ENCODE measurements at places on chromosomes 1 and 21. TPM values are rescaled to one million over a fixed set of nuclear protein-coding genes. Genes with fewer than 3 reads are reported as not detected.

PFDN2 gene
- total RNA-seq = 45.5 TPM

DNA sequence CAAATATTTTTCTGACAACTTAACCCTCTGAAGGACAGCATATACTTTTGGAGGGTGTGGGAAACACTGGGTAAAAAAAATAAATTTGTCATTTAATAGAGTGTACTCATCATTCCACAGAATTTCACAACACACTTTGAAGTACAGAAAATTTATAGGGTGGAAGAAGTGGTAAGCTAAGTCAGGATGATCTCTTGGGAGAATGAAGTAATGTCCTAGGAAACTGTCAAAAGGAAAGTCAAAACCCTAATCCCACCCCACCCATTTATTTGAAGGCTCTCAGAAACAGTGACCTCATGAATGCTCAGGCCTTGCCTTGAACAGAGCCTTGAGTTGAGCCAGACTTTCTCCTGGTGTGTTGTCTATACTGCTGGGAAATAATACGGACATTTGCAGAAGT is 7.3 kb upstream of the UAP1 start:
- peak; percentile 67 for DNase-seq

- no peak for DNase-seq
These were observed 5.8 kb upstream of the FNBP1L start for GRCh38 chr1:93442008-93442666.

- DNase-seq = peak; percentile 97
These were observed 84.5 kb upstream of the GCLM start for GRCh38 chr1:93993731-93994130.

DNA sequence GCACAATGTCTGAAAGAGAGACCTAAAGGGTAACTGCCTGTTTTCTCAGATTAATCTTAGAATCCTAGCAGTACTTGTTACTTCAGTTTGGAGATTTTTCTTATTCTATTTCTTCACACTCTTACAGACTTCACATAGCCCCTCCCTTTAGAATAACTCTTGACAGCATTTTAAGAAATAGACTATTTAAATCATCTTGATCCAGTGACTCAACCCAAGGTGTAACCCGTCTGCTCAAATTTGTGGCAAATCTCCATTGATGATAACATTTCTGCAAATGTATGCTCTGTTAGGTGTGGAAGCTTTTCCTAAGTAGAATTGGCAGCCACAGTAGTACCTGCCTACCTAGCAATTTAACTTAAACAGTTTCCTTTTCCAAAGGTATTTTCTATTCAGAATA is 391.2 kb downstream of the DISC1 start:
- DNase-seq = no peak

ITLN2 gene
- total RNA-seq = not detected

DNA sequence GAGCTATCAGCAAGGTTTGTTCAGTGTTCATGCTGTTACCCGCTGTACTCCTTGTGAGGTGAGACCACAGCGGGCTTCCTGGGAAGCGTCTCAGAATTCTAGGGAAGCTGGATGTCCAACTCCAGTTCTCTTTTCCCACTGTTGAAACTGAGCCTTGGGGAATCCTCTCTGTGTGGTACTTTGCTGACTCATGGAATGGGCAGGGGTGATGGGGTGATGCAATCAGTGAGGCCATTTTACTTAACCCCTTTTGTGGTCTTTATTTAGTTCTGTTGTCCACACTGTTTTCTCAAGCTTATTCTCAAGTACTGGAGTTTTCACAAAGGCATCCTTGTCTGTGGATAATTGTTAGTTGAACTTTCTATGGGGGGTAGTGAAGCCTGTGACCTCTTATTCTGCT is 42.6 kb downstream of the ACKR1 start:
- no peak for DNase-seq

CFAP141 gene
- not detected for total RNA-seq

GRCh38 chr1:221165839-221166500 is 286.7 kb downstream of the HLX start:
- peak; percentile 70 for DNase-seq

GRCh38 chr1:219744652-219745469 is 132.0 kb upstream of the ZC3H11B start:
- peak; percentile 86 for DNase-seq
